ENCODE measurements at places on chromosomes 12 and 14.

DNA sequence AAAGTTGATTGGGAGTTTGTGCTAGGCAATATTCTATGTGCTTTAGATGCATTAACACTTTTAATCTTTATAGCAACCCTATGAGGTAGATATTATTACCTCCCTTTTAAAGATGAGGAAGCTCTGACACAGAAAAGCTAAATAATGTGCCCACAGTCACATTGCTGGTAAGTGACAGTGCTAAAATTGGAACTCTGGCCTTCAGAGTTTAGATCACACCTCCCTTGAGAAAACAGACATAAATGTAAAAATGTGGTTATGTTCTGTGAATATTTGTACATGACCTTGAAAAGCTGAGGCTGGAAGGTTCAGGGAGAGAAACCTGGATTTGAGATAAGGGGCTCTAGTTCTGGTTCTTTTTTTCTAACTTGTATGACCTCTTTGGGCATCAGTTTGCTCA, 1.9 kb downstream of the ABHD4 start:
- no peak for DNase-seq

DNA sequence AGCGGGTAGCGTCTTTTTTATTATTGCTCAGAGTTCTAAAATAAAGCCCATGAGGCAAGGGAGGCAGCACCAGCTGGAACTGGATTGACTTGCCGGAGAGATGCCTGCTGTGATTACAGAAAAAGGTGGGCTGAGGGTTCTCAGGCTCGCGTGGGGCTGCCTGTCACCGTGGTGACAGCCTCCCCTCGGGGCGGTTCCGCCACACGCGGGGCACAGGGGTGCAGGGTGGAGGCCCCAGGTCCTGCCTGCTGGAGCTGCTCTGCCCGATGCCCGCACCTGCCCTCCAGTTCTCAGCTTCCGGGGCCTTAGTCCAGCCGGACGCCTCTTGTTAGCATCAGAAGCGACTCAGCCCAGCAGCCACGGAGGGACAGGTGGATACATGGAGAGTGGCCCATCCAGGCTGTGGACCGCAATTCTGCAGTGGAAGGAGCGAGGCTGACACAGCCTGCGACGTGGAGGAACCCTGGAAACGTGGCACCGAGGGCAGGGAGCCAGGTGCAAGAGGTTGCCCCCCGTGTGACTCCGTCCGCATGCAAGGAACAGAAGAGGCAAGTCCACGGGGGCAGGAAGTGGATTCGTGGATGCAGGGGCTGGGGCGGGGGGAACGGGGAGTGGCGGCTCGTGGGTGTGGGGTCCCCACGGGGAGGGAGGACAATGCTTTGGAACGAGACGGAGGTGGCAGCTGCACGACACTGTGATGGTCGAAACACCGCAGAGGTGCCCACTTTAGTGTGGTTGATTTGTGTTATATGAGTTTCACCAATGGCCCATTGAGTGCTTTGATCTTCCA, 79.5 kb downstream of the GALNT9 start:
- no peak for DNase-seq

DNA sequence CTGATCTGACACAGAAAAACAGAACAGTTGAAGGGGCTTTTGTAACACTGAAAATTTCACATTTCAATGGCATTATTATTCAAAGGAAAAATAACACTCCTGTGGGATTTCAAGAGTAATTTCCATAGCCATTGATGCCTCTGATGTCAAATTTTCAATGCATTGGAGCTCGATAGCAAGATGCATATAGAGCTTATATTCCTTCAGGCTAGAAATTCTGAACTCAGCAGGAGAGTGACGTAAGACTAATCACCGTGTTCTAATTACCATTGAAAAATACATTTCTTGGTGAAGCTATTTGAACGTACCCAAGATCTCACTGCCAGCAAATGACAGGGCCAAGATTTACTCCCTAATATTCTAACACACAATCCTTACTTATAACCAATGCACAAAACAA, 854.1 kb upstream of the TMEM132C start:
- DNase-seq, result no peak

DNA sequence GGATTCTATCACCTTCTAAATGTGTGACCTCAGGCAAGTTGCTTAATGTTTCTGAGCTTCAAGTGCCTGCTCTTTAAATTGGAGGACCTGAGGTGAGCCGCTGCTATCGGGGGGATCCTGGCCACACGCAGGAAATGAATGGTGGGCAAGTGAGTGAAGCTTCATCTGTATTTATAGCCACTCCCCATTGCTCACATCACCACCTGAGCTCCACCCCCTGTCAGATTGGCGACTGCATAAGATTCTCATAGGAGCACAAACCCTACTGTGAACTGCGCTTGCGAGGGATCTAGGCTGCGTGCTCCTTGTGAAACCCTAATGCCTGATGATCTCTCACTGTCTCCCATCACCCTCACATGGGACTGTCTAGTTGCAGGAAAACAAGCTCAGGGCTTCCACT, 158.6 kb upstream of the CCND2 start:
- DNase-seq, result no peak

GRCh38 chr14:64266239-64266638, 27.9 kb downstream of the ESR2 start:
- peak; percentile 62 for DNase-seq

GRCh38 chr14:48925184-48925583, 661.0 kb downstream of the RPS29 start:
- DNase-seq, result no peak

DNA sequence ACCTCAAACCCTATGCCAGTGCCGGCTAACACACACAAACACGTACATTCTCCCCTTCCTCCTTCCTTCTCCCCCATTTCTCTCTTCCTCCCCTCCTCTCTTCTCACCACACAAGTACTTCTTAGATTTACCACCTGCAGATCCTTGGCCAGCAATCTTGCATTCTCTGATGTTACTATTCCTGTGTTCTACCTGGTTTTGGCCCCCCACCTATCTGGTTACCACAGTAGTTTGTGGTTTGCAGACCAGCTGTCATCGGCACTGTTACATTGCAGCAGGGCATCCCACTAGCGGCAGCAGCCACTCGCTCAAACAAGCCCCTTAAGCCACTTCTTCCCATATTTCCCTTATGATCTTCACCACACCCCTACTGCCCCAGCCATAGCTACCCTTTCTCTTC, 3.9 kb downstream of the ABHD4 start:
- no peak for DNase-seq

GRCh38 chr12:95574799-95575452, 23.6 kb upstream of the USP44 start:
- DNase-seq, result peak; percentile 53
